Epithelial cell of esophagus (primary cell): ENCODE measurements at places on chromosomes 4 and X.
A peak's percentile ranks its signal among the peaks of the same experiment; 100 is the strongest.

GRCh38 chrX:44970709-44971108, 97.7 kb downstream of the KDM6A start:
- no peak for DNase-seq

GRCh38 chrX:31590581-31591114, 518.8 kb upstream of the FTHL17 start:
- DNase-seq, result peak; percentile 47

DNA sequence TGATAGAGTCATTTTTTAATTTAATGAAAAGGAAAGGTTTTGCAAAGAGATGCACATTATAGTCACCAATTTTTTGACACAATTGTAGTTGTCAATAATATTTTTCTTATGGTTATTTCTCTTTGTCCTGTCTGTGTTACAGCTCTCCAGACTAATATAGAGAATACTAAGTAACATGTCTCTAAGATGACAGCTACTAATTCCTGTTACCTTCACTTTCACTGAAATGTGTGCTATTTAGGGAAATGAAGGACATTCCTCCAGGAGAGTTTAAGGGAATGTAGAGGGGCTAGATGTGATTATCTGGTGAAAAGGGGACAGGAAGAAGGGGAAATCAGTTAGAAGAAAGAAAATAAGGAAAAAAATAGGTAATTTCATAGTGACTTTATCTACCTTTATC, 1.4 kb downstream of the KLHL5 start:
- no peak for DNase-seq

- no peak for DNase-seq
Measured at GRCh38 chrX:105495376-105495775, 274.9 kb upstream of the TEX13A start.

GRCh38 chr4:32249040-32249439, 1528.9 kb downstream of the PCDH7 start:
- DNase-seq, result peak; percentile 30

- DNase-seq, result no peak
Measured at GRCh38 chr4:171130256-171130801, 682.9 kb upstream of the GALNTL6 start.

- peak; percentile 35 for DNase-seq
Measured at GRCh38 chrX:26922278-26922677, 540.9 kb downstream of the PPP4R3C start.

- DNase-seq, result no peak
Measured at GRCh38 chr4:97038146-97038516, 1105.1 kb downstream of the STPG2 start.

DNA sequence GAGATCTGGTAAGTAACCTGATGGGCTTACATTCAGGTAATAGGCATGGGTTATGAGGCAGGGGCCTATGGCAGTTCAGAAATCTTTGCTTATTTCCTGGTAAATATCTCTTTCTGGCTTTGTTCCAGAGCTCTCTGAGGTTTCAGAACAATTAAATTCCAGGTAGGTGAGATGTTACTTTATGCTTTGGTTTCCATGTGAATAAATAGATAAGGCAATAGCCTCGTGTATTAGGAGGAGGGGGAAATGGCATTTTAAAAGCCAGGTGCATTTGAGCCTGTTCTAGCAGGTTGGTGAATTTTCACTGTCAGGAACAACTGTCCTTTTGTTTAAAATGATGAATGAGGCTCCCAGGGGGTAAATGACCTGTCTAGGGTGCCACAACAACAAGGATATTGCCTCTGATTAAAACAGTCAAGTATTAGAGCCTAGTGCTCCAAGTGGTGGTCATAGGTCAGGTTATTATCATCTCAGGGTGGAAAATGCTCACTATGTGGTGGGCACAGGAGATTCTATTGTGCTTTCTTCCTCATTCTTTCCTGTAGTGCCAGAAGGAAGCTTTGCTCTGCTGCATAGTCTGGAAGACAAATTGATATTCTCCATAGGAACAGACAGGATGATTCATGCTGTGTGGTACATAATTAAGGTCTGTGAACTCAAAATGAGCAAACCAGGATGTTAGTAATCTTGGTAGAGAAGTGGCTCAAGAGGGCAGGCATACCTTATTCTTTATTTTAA, 296.2 kb downstream of the INPP4B start:
- DNase-seq, result peak; percentile 92

GRCh38 chr4:1601852-1602654, 82.1 kb downstream of the FAM53A start:
- DNase-seq, result no peak

- no peak for DNase-seq
Measured at GRCh38 chrX:30340753-30341152, 31.6 kb upstream of the NR0B1 start.

DNA sequence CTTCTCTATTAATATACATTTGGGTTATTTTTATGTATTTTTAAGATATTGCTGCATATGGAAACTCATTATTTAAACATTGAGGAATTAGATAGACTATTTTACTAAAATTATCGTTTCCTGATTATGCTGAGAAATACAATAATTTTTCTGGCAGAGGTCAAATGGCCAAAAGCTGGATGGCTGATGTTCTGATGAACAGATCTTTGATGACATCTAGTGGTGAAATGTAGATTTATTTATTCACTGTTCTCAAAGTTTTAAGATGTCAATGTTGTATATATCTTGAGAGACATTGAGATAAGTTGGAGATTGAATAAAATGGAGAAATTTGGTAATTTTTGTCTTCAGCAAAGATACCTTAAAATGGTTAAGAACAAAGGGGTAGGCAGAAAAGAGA, 96.2 kb downstream of the UGT8 start:
- DNase-seq, result peak; percentile 46

DNA sequence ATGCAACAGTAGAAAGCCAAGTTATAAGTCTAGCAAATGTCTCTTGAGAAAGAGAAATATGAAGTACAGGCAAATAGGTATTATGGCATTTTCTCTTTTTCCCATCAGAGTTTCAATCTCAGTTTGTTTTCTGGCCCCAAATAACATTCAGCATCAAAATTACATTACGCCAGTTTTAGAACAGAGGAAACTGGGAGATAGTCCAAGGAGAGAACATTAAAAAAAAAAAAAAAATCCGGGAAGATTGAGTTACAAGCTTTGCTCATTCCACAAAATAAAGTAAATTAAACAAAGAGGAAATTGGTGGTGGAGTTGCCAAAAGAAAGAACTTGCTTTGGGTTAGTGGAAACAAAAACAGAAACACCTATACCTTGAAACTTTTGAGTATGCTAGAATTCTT, 50.4 kb upstream of the IL13RA2 start:
- DNase-seq, result no peak

DNA sequence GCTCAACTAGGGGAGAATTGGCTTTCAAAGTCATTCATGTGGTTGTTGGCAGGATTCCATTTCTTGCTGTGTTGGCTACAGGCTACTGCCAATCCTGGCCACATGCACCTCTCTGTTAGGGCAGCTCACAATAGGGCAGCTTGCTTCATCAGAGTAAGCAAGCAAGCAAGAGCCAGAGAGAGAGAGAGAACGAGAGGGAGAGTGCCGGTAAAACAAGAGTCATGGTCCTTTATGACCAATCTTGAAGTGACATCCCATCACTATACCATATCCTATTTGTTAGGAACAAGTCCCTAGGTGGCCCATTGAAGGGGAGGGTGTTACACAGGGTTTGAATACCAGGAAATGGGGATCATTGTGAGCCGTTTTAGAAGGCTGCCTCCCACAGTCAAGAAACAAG, 33.0 kb upstream of the TLR2 start:
- peak; percentile 42 for DNase-seq

DNA sequence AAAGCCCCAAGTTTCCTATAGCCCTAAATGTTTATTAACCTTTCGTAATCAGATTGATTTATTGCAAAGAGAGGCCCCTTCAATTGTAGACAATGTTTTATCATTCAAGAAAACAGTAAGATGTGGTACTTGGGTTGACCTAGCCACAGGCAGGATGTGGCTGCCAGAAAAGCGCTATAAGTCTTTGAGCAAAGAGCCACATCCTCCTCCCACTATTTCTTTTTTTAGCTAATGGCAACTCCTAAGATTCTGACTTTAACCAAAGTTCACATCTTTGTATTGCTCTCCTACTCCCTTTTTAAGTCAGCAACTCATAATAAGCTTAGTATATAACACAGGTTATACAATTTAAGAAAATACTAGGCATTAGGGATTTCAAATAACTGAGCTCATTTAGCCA, 70.7 kb upstream of the PPP3CA start:
- no peak for DNase-seq

DNA sequence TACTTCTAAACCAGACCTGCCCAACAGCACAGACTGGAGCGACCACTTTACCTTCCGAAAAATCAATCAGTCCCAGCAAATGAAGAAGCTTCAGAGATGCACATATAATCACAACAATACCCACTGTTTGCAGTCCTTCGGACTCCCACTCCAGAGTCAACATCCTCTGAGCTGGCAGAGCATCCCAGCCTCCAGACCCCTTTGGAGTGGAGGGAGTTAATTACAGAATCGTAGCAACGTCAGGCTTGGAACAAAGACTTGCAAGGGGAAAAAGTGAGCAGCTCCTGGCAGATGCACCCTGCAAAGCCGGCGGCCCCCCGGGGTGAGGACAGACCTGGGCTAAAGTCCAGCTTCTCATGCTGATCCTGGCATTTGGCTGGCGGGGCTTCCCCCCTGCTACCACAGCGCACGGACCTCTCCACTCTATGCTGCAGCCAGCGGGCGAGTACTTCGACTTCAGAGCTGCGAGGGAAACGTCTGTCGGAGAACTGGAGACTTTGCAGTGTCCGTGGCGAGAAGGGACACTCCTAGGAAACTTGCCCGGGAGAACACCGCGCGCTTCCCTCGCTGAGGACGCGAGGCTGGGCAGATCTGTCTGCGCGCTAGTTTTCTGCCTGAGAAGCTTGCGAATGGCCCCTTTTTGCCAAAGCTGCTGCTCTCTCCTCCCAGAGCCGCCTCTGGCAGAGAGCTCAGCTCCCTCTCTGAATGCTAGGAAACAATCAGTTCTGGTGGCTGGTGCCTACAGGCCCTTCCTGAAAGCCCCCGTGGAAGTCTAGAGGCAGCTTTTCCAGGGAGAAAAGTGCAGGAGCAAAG, 283.7 kb downstream of the PACRGL start:
- no peak for DNase-seq

- peak; percentile 8 for DNase-seq
Measured at GRCh38 chrX:45952030-45952429, 593.2 kb downstream of the ZNF674 start.

DNA sequence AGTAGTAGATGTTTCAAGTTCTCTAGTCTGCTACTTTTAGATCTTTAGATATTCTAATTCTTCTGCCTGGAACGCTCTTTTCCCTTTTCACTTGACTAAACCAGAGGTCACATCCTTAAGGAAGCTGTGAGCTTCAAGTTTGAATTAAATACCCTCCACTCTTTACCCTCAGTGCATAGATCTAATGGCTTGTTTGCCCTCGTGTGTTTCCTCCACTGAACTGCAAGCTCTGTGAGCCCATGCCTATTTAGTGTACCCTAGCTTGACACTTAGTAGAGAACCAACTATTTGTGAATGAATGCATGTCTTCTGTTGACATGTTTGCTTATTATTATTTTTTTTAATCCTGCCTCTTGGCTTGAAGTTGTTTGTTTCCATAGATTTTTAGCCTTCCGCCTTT, 138.3 kb downstream of the PDE5A start:
- DNase-seq, result peak; percentile 4
